ENCODE measurements at places on chromosomes 5 and 9. TPM values are rescaled to one million over a fixed set of nuclear protein-coding genes. Genes with fewer than 3 reads are reported as not detected.

Gene SLC25A48
- total RNA-seq = 0.31 TPM

Gene TARS1
- total RNA-seq = 59.5 TPM

Gene SOX30
- total RNA-seq = not detected

Gene CCL19
- not detected for total RNA-seq

Data from parietal lobe (tissue), 2 donors.